ENCODE measurements at places on chromosomes 13 and 19. TPM values are rescaled to one million over a fixed set of nuclear protein-coding genes. Genes with fewer than 3 reads are reported as not detected.

SLC7A10 gene
- total RNA-seq: not detected

ZNF541 gene
- 2.5 TPM for total RNA-seq

DNA sequence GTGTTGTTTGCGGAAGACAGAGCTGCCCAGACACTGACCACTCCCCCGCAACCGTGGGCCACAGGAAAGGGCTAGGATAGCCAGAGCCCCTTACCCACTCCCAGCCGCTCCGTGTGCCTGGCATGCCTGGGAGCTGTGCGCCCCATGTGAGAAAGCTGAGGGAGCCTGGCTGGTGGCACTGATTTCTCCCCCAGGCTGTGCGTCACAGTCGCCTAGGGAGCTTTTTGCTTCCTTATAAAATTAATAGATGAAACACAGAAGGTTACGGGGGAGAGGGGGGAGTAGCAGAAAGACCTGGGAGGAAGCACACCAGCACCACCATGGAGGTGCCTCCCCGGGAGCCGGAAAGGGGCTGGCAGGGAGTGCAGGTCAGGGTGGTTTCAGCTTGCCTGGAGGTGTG lies 24.7 kb downstream of the DPF1 start:
- DNase-seq: no peak

LILRA1 gene
- 0.23 TPM for total RNA-seq

DNA sequence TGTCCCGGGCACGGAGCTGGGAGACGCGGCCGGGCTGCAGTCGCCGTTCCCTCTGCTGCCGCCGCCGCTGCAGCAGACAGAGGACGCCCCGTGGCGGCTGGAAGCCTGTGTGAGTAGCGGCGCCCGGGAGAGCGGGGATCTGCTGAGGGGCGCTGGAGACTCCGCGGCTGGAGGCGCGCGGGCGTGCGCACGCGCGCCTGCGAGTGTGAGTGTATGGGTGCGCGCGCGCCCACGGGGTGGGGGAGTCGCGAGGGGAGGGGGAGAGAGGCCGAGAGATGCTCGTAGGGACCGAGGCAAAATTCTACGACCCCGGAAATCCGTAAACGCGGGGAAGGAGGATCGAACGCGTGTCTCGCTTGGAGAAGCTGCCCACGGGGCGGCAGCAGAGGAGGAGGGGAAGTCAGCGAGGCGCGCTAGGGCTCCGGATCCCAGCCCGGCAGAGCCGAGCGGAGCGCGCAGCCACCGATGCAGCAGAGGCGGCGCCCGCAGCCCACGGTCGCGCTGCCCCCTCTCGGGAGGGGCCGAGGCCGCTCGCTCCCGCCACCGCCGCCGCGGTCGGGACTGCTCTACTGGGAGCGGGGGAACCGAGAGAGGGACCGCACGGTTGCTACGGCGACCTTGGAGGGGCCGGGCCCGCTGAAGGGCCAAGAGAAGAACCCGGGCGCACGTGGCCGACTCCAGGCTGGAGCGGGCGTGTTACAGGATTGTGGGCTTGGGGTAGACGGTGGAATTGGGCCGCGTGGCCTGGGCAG lies at the start of gene ENOX1:
Gene ENOX1, minus strand, starts transcription at position 207 of the 752 bp plus-strand sequence.
- DNase-seq: peak; percentile 80

UBE2S gene
- 30.1 TPM for total RNA-seq

DNA sequence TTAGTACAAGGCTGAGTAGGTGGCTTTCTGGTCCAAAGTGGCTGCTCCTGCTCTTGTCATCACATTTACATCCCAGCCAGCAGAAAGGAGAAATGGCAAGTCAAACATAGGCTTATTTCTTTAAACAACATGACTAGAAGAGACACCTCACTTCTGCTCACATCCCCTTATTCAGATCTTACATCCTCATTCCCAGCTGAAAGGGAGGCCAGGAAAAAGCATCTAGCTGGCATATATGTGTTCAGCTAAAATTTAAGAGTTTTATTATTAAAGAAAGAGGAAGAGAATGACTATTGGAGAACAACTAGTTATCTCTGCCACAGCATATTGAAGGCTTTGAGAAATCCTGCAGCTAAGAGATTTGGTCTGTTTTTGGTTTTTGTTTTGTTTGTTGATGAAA lies 34.1 kb downstream of the RGCC start:
- DNase-seq: no peak

- no peak for DNase-seq
Observed at GRCh38 chr13:35886332-35887114, 244.7 kb downstream of the DCLK1 start.

- peak; percentile 70 for DNase-seq
Observed at GRCh38 chr19:16185768-16186123, 536 bp downstream of the FAM32A start.

GRCh38 chr19:16883522-16883921 lies 5.3 kb upstream of the F2RL3 start:
- DNase-seq: no peak

- DNase-seq: no peak
Observed at GRCh38 chr13:108963276-108963810, 333.9 kb downstream of the MYO16 start.

DNA sequence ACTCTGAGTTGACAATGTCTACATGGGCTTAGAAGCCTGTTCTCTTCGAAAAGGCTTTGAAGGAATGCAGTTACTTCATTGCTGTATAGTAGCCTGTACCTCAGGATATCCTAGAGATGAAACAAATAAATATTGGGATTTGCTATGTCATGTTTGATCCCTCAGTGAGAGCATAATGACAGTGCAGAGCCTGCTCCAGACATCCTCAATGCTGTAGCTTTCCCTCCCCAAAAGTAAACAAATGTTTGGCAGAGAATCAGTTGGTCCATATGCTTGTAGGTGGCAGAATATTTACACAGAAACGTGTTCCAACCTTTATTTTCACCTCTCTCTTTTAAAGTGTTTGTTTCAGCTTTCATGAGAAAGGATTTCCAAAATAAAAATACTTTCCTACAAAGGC lies 515.3 kb upstream of the SGCG start:
- no peak for DNase-seq

LYPD3 gene
- total RNA-seq: 6.8 TPM

GRCh38 chr13:50561739-50562138 lies 281.8 kb downstream of the DLEU7 start:
- DNase-seq: no peak

LACC1 gene
- total RNA-seq: 5.3 TPM

DNA sequence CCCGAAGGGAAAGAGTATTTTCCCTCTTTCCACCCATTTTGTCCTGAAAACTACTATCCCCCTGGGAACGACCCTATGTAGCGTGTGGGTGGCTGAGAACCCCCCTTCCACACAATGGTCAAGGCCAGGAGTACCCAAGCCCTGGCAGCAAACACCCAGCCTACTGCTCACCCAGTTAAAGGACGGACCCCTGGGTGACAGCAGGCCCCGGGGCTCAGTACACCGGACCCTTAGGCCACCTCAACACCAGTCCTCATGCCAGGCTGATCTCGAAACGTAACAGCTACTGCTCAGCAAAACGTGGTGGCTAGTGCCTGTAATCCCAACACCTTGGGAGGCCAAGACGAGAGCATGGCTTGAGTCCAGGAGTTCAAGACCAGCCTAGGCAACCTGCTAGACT lies 1.4 kb downstream of the ANKRD27 start:
- DNase-seq: no peak

- no peak for DNase-seq
Observed at GRCh38 chr13:75103976-75104375, 378.0 kb downstream of the TBC1D4 start.

ANKRD24 gene
- 1.2 TPM for total RNA-seq

- DNase-seq: no peak
Observed at GRCh38 chr13:47546391-47547225, 454.5 kb downstream of the SUCLA2 start.

GRCh38 chr19:16034180-16034579 lies 42.1 kb upstream of the TPM4 start:
- DNase-seq: no peak

MBD3L2 gene
- total RNA-seq: not detected

Data from ovary (tissue), 10 donors.